ENCODE measurements at places on chromosomes 3 and 15.

DNA sequence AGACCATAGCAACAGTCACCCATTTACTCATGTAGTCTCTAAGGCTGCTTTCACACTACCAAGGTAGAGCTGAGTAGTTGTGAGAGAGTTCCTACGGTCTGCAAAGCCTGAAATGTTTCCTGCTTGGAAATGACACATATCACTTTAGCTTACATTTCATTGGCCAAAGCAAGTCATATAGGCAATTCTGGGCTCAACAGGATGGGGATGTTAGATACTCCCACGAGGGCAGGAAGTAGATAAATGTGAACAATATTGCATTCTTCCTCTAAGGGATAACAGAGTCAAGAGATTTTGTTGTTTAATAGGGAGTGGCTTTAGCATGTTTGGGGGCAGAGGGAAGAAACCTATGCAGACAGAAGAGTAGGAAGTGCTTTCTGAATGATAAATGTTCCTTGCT, 355.6 kb upstream of the THRB start:
- DNase-seq: no peak

GRCh38 chr3:140995881-140996280, 54.2 kb downstream of the SLC25A36 start:
- no peak for DNase-seq

DNA sequence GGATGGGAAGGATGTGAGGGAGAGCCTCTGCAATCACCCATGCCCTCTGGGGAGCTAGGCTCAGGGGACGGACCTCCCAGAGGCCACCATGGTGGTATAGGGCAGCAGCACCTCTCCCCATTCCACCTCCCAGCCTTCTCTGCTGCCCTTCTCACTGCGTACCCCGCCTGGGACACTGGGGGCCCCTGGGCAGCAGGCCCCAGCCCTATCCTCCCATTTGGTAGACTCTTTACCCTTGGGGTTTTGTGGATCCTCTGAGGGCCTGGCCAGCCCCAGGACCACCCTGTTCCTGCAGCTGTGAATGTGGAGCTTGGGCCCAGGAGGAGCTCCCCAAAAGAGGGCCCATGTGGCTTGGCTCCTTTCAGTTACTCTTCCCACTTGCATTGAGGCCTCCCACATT, 131.9 kb downstream of the DNAJB8 start:
- no peak for DNase-seq

DNA sequence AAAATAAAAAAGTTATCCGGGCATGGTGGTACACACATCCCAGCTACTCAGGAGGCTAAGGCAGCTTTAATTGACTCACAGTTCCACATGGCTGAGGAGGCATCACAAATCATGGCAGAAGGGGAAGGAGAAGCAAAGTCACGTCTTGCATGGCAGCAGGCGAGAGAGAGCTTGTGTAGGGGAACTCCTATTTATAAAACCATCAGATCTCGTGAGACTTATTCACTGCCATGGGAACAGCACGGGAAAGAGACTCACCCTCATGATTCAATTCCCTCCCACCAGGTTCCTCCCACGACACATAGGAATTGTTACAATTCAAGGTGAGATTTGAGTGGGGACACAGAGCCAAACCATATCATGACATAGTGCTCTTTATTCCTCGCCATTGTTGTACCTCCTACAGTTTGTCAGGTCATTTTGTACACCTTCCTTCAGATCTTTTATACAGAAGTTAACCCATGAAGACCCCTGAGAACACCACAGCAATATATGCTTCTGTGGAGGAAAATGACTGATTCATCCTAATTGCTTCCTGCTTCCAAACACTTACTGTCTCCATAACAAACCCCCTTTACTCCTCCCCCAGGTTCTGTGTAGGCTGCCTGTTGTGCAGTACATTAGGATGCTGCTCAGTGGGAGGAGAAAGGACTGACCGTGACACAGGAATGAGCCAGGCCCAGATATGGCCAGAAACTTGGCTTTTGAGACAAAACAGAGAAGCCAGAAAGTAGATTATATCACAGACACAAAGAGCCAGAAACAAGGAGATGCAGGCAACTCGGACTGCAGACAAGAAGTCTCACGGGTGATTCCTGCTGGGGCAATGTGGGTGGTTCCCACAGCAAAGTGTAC, 67.9 kb upstream of the HEG1 start:
- no peak for DNase-seq

GRCh38 chr3:124563376-124563775, 166.9 kb upstream of the UMPS start:
- DNase-seq: no peak

DNA sequence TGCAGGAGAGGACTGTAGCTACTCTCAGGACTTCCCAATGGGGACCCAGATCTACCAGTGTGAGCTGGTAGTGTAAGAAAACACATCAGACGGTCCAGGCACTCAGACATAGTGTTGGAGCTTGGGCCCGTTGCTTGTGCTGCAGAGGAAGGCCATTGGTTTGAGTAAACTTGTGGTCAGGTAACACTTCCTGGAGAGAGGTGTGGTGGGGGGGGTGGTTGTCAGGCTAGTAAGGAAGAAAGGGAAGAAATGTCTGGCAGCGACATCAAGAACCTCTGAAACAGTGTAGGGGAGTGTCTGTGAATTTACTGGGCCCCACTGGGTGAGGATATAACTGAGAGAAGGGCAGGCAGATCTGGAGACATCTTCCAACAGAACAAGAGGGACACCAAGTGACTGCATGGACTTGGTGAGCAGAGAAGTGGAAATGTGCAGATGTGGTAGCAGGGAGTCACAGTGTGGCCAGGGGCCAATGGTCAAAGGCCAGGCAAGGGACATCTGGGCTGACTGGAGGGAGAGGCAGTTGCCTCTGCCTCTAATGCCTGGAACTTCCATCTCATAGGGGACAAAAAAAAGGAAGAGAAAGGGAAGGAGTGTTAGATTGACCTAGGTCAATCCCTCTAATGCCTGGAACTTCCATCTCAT, 63.7 kb upstream of the MRPS22 start:
- DNase-seq: no peak

DNA sequence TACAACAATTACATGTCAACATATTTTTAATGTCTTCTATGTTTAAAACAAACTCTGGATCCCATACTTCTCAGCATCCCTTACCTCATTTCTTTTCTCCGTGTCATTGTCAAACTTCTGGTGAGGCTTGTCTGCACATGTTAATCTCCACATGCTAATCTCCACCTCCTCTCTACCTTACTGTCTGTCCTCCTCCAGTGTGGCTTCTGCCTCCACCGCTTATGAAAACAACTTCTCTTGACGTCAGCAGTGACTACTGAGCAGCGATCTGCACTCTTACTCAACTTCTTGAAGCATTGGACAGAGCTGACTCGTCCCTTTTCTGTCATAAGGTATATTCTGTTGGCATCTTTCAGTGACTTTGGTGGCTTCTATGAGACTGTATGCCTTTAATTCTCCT, 338.2 kb upstream of the THRB start:
- no peak for DNase-seq

Measured in hindlimb muscle (tissue), 1 donor.